ENCODE measurements at places on chromosomes 11 and 22. TPM values are rescaled to one million over a fixed set of nuclear protein-coding genes. Genes with fewer than 3 reads are reported as not detected.

- DNase-seq = no peak
Measured at GRCh38 chr22:27845644-27846043, 44.1 kb upstream of the MN1 start.

GRCh38 chr11:112113539-112114457 lies 27.1 kb downstream of the SDHD start:
- DNase-seq = no peak

DNA sequence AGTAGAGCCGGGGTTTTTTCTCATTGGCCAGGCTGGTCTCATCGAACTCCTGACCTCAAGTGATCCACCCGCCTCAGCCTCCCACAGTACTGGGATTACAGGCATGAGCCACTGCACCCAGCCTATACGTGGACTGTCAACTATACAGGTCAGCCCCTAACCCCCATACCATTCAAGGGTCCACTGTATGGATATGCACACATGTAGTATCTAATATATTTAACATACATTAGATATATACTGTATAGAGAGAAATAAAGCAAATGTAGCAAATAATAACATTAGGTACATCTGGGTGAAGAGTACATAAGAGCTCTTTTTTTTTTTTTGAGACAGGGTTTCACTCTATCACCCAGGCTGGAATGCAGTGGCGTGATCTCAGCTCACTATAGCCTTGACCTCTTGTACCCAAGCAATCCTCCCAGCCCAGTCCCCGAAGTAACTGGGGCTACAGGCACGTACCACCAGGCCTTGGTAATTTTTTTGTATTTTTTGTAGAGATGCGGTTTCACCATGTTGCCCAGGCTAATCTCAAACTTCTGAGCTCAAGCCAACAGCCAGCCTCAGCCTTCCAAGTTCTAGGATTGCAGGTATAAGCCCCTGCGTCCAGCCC lies 1.5 kb upstream of the ATP5MGL start:
- no peak for DNase-seq

DNA sequence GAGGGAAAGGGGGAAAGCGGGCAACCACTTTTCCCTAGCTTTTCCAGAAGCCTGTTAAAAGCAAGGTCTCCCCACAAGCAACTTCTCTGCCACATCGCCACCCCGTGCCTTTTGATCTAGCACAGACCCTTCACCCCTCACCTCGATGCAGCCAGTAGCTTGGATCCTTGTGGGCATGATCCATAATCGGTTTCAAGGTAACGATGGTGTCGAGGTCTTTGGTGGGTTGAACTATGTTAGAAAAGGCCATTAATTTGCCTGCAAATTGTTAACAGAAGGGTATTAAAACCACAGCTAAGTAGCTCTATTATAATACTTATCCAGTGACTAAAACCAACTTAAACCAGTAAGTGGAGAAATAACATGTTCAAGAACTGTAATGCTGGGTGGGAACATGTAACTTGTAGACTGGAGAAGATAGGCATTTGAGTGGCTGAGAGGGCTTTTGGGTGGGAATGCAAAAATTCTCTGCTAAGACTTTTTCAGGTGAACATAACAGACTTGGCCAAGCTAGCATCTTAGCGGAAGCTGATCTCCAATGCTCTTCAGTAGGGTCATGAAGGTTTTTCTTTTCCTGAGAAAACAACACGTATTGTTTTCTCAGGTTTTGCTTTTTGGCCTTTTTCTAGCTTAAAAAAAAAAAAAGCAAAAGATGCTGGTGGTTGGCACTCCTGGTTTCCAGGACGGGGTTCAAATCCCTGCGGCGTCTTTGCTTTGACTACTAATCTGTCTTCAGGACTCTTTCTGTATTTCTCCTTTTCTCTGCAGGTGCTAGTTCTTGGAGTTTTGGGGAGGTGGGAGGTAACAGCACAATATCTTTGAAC lies 6.8 kb downstream of the MALAT1 start:
- no peak for DNase-seq

GRCh38 chr22:22720724-22721261 lies 76.4 kb downstream of the GGTLC2 start:
- no peak for DNase-seq

DNA sequence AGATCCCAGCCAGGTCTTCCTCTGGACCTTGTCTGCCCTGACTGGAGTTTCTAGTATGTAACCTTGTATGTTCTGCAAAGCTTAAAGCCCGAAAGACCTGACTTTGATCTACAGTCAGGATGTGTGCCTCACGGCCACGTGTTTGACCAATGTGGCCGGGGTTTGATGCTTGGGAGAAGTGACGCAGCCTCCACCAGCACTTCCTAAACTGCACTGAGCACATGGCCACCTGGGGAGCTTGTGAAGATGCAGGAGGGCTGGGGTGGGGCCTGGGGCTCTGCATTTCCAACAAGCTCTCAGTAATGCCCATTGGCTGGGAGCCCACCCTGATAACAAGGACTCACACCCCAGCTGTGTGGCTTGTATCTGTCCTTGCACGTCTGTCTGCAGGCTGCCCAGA lies 53.2 kb downstream of the NAT10 start:
- no peak for DNase-seq

- DNase-seq = no peak
Measured at GRCh38 chr22:45483918-45484499, 18.7 kb upstream of the FBLN1 start.

- no peak for DNase-seq
Measured at GRCh38 chr11:132960273-132961078, 571.8 kb downstream of the OPCML start.

The MMP13 gene
- 0.51 TPM for total RNA-seq

The SLC16A8 gene
- 0.39 TPM for total RNA-seq

The GPR83 gene
- 0.11 TPM for total RNA-seq

The GPR152 gene
- total RNA-seq = not detected

The FGF19 gene
- total RNA-seq = 0.11 TPM

The SLC22A6 gene
- not detected for total RNA-seq

The INPP5J gene
- 0.43 TPM for total RNA-seq

The PGA4 gene
- not detected for total RNA-seq

The ADAMTS8 gene
- total RNA-seq = not detected

Data from activated naive CD4-positive, alpha-beta T cell treated with anti-CD3 and anti-CD28 coated beads, Interleukin-2, amount 50 U/mL, for 72 hours (primary cell).